ENCODE measurements at places on chromosomes 12 and 14. TPM values are rescaled to one million over a fixed set of nuclear protein-coding genes. Genes with fewer than 3 reads are reported as not detected.

GRCh38 chr14:75661499-75661814 is 411 bp downstream of the TTLL5 start:
- no peak for DNase-seq

DNA sequence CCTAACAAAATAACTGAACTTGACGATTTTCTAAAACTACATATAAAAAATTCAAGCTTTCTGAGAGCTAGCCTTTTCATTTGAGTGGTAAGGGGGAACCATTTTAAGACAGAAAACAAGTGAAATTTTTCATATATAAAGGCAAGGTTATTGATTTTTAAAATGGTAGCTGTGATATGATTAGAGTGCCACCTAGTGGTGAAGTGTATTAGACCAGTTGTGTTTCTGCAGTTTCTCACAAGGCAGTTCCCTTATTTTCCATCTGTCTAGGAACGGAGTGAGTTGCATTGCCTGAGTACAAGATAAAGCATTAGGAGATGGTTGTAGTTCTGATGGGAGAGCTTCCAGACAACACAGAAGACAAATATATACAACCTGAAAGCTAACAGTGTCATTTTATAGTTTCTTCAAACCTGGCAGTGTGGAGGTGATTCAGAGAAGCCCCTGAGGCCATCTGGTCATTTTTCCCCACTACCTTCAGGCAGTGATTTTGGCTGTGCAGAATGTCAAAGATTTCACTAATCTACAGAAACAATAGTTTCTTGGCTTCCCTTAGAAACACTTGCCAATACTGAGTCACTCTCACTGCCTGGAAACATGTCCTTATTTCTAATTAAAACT is 180.8 kb downstream of the C12orf50 start:
- DNase-seq: peak; percentile 67

- DNase-seq: no peak
These were observed 249.2 kb downstream of the TTC6 start for GRCh38 chr14:37844614-37845013.

- DNase-seq: no peak
These were observed 30.8 kb downstream of the LEMD3 start for GRCh38 chr12:65200007-65200665.

GRCh38 chr14:100396266-100396795 is 73.2 kb downstream of the SLC25A47 start:
- no peak for DNase-seq

DNA sequence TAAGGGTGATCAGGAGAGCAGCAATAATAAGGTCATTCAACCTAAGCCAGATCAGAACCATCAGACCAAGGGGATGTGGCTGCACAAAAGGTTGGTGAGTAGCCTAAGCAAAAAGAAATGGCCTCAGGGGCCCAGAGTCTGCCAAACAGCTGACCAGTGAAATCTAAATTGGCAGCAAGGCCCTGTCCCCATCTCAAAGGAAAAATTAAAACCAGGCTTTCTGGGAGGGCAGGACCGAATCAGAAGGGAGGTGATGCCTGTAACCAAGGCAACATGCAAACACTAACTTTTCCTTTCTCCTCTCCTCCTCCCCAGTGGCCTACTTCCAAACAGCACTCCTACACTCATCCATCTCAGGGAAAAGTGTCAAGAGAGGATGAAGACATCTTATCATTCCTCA is 256.4 kb downstream of the NUAK1 start:
- peak; percentile 58 for DNase-seq

DNA sequence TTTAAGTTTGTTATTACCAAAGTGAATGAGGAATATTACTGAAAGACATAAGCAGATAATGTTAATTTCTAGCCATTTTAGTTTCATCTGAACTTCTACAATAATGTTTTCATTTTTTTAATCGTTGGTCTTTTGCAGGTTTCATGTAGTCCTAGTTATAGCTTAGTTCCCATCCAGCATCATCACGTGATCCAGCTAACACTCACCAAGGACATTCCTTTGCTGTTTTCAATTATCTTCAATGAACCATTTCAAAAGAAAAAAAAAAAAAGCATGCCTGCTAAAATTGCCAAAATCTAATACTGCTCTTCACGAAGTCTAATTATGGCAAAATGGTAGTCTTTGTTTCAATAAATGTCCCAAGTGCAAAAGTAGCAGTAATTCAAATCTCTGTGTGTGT is 187.7 kb upstream of the ATXN7L3B start:
- peak; percentile 1 for DNase-seq

DNA sequence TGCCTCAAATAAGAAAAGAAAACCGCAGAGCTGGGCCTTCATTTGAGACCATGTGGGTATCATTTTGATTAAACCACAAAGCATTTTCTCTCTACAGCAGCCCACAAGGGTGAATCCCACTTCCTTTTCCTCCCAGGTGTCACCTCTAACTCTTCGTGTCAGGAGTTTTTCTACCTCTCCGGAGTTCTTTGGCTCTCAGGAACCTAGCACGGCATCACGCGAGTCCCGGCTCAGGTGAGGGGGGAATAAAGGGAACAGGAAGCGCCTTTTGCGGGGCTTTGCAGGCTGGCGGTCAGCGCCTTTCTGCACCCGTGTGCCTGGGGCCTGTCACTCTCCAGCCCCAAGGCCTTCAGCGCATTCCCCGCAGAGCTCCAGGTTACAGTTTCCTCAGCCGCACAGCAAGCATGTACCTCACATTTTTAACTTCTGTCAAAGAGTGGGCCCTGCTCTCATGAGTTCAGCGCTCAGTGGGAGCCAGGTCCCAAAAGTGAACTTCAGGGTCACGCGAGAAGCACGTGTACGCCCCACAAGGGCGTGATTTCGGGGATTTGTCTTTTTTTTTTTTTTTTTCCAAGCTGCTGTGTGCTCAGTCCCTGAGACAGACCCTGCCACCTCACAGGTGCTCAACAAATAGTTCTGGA is 740 bp upstream of the PRPF40B start:
- DNase-seq: no peak

DNA sequence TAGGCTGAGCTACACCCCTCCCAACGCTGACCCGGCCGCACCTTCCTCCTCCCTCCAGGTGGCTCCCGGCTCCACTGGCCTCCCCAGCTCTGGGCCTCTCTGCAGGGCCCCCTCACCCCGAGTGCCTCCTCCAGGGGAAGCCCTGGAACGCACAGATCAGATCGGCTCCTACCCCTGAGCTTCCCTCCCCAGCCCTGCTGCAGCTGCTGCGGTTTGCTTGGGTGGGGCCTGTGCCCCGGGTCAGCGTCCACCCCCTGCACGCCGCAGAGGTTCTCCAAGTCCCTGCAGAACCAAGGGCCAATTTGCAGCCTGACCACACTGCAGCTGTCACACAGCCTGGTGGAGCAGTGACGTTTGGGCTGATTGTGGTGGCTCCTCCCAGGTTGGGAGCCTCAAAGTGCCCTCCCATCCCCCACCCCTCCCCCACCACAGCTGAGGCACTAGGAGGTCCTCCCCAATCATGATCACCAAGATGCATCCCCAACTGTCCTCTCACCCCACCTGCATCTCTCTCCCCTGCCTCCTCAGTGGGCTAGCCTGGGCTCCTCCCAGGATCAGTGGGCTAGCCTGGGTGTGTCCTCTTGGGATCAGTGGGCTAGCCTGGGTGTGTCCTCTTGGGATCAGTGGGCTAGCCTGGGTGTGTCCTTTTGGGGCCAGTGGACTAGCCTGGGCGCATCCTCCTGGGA is 12.8 kb upstream of the FBRSL1 start:
- DNase-seq: no peak

GRCh38 chr14:68808696-68809480 is 16.0 kb upstream of the ZFP36L1 start:
- peak; percentile 63 for DNase-seq

DNA sequence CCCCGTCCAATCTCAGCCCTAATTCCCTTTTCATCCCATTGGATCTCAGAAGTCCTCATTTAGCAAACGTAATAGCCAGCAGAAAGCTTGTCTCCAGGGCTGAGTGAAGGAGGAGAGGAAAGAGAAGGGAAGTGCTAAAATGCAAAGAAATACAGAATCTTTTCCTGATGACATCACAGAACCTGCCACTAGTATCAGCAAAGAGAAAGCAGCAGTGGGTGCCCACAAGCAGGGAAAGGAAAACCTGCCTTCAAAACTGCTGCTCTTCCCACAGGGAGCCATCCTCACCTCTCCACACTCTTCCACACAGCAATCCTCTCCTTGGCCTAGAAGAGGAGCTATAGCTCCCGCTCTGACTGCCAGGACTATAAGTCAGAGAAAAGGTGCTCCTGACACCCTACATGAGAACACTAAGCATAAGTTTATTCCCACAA is 11.3 kb downstream of the MED13L start:
- DNase-seq: no peak

DNA sequence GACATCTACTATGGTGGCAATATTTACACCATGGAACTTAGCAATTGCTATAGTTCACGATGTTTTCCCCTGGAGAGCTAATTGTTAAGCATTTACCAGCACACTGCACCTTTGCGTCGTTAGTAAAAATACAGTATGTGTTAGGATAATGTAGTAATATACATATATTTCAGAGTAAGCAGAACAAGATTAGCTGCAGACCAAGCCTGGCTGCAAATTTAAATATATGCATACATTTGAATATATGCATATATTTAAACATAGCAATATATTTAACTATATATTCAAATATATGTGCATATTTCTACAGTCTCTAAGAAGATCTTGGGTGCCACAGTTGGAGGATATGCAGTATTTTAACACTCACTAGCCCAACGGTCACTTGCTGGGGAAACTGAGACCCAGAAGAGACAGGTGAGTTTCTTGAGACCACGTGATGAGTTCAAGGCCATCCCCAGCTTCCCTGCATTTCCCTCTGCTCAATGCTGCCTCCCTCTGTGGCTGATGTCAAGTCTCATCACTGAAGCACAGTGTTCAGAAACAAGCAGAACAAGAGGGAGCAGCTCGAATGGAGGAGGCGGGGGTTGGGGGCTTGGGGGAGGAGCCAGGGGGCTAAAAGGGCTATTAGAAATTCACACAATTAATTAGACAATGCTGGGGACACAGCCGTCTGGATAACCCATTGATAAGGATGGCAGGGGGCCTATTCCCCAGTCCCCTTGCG is 708.0 kb downstream of the MED13L start:
- DNase-seq: no peak

DNA sequence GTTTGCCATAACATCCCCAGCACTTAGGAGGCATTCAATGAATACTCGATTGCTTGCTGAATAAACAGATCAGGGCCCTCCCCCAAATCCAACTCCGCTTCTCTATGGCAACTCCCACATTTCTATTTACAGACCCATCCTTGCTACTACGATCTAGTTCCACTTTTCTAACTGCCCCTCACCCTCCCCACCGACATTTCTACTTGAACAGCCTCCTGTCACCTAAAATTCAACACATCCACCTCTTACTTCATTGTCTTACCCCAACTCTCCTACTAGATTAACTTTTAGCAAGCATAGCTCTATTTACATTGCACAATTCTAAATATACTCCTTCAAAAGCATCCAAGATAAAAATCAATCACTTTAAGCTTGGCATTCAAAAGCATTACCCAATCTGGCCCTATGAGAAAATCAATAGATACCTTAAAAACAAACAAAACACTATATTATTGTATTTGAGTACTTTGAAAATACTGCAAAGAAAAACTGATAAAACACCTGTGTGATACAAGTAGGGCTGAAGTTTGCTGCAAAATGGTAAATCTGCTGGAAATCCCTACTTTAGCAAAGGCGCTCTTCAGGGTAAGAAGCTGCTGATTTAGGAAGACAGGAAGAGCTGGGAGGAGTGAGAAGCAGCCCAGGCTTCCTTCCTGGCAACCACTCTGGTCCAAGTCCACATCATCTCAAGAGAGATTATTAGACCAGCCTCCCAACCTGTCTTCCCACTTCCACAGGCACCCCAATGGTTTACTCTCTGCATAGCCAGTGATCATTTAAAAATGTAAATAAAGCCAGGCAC is 96.4 kb downstream of the HECTD4 start:
- DNase-seq: no peak

DNA sequence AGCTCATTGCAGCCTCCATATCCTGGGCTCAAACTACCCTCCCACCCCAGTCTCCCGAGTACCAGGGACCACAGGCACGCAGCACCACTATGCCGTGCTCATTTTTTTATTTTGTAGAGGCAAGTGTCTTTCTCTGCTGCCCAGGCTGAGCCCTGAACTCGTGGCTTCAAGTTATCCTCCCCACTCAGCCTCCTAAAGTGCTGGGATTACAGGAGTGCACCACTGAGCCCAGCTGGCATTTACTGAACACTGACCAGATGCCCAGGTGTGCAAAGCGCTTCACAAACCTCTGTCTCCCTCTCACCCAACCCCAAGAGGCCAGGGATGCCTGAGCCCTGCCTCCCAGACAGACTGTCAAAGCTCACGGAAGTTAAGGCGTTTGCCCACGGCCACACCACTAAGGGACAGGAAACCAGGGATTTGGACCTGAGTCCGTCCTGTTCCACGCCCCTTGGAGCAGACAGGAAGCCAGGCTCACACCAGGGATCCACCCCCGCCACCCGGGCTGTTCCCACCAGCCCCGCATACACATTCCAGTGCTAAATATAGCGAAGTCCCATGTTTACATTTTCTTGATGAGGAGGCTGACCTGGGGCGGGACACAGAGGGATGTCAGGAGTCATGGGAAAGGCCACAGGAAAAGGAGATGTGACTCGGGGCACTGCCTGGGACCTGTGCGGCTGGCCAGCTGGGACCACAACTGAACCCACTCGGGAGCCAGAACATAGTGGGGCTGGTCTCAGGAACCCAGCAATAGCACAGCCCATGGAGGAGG is 51.2 kb downstream of the TESC start:
- DNase-seq: no peak

GRCh38 chr12:130568041-130568440 is 148.1 kb downstream of the RIMBP2 start:
- DNase-seq: no peak

DNA sequence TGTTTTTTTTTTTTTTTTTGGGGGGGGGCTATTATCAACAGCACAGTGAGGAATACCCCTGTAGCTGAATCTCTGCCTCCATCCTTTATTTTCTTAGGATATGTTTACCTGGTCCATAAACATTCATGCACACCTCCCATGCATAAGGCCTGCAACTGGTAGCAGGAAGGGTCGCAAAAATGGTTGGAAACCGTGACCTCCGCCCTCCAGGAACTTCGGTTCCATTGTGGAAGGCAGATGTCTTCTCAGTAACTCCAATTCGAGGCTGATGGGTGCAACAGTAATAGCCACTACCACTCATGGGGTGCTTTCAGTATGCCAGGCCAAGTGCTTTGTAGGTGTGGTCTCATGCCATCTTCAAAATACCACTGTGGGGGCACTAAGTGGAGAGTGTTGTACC is 40.2 kb downstream of the ACACB start:
- DNase-seq: no peak

- DNase-seq: peak; percentile 66
These were observed 30.5 kb upstream of the LMNTD1 start for GRCh38 chr12:25583545-25583944.

- DNase-seq: peak; percentile 59
These were observed 52.2 kb downstream of the CKAP4 start for GRCh38 chr12:106195621-106196027.

- no peak for DNase-seq
These were observed 78.4 kb upstream of the DNM1L start for GRCh38 chr12:32600681-32601080.

Gene BATF
- polyA plus RNA-seq: not detected

Gene RIMBP2
- polyA plus RNA-seq: 0.98 TPM

Gene EXOC3L4
- polyA plus RNA-seq: 0.19 TPM

Gene TMEM121
- polyA plus RNA-seq: 2.8 TPM

Gene GRIN2B
- 0.09 TPM for polyA plus RNA-seq

Gene ANAPC5
- 150 TPM for polyA plus RNA-seq

Gene SSTR1
- polyA plus RNA-seq: 0.20 TPM

Gene RAPGEF3
- polyA plus RNA-seq: 8.6 TPM
